ENCODE measurements at places on chromosomes 11 and 22. TPM values are rescaled to one million over a fixed set of nuclear protein-coding genes. Genes with fewer than 3 reads are reported as not detected.

The DLG2 gene
- polyA plus RNA-seq = 0.26 TPM

GRCh38 chr11:33701302-33702230 is 940 bp upstream of the C11orf91 start:
- no peak for DNase-seq

The TMEM135 gene
- polyA plus RNA-seq = 9.8 TPM

DNA sequence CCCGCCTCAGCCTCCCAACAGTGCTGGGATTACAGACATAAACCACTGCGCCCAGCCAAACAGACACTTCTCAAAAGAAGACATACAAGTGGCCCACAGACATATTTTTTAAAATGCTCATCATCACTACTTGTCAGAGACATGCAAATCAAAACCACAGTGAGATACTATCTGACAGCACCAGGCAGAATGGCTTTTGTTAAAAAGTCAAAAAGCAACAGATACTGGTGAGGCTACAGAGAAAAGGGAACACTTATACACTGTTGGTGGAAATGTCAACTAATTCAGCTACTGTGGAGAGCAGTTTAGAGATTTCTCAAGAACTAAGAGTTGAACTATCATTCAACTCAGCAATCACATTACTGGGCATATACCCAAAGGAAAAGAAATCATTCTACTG is 67.0 kb downstream of the ARHGAP20 start:
- no peak for DNase-seq

The APOBEC3B gene
- polyA plus RNA-seq = 0.73 TPM

DNA sequence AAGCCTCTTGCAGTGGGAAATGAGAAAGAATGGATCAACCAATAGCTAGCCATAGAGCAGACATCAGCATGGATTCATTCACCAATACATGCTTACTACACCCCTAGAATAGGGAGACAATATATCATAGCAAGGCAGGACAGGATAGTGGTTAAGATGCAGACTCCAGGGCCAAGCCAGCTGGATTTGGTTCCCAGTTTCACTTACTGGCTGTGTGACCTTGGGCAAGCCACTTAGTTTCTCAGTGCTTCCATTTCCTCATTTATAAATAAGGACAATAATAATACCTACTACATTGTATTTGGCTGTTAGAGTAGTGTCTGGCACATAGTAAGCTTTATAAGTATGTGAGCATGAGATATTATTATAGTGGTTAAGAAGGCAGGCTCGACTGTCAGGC is 7.1 kb downstream of the DCHS1 start:
- DNase-seq = no peak

DNA sequence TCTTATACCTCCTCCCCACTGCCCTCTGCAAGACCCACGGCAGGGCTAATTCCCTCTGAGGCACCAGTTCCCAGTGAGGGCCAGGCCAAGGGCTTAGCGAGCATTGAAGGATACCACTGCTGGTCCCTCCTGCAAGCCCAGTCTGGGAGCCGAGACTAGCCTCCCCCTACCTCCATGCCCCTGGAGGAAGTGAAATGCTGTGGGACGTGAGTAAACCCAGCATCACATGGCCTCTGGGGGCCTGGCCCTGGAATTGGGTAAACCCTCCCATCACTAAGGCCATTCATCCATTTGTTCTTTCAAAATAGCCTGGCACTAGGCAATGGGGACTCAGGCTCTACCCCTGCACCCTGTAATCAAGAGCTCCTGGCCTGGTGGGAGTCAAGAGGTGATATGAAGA is 24.7 kb downstream of the ARAP1 start:
- DNase-seq = no peak

DNA sequence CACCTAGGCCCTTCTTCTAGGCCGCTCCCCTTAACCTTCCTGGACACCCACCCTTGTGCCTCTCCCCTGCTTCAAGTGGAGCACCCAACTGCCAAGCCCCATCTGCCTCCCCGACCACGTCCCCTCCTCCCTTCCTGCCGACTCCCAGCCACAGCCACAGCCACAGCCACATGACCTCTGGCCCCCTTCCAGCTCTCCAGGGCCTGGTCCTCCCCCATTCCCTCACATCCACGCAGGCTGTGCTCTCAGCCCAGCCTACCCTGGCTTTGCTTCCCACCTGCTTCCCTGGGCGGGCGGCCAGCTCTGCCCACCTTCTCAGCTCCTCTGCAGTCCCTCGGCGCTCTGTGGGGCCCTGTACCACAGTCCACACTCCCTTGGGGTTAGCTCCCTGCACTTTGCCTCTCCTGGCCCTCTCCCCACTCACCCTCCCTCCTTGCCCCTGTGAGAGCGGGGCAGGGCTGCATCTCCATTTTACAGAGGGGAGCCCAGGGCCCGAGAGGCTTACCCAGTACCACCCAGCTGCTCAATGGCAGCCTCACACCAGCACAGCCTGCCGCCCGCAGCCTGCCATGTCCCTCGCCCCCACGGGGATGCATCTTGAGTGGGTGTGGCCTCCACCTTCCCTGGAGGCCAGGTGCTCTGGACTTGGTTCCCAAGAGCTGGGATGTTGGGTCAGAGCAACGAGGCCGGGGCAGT is 20.3 kb downstream of the PARVG start:
- no peak for DNase-seq

DNA sequence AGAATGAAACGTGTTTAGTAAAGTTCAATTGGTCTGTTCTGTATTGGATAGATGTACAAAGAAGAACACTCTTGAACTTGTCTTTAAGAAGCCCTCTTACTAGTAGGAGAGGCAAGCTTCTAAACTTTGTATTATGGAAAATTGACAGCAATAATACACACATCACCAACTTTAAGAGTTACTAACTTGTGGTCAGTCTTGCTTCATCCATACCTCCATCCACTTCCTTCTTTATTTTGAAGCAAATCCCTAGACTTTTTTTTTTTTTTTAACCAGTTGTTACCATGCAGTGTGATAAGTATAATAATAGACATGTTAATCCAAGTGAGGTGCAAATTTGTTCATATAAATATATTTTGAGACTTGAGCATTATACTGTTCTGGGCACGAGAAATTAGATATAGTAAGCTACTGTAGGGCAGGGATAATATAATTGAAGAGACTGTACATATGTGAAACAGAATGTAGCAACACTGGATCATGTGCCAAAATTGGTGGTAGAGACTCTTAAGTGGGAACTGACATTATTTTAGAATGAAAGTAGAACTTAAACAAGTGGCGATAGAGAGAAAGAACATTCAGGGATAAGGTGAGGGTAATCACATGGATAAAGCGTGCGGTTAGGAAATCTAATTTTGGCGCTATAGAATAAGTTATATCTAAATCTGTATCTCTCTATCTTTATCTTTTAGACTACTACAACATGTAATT is 6.5 kb downstream of the FAR1 start:
- no peak for DNase-seq

DNA sequence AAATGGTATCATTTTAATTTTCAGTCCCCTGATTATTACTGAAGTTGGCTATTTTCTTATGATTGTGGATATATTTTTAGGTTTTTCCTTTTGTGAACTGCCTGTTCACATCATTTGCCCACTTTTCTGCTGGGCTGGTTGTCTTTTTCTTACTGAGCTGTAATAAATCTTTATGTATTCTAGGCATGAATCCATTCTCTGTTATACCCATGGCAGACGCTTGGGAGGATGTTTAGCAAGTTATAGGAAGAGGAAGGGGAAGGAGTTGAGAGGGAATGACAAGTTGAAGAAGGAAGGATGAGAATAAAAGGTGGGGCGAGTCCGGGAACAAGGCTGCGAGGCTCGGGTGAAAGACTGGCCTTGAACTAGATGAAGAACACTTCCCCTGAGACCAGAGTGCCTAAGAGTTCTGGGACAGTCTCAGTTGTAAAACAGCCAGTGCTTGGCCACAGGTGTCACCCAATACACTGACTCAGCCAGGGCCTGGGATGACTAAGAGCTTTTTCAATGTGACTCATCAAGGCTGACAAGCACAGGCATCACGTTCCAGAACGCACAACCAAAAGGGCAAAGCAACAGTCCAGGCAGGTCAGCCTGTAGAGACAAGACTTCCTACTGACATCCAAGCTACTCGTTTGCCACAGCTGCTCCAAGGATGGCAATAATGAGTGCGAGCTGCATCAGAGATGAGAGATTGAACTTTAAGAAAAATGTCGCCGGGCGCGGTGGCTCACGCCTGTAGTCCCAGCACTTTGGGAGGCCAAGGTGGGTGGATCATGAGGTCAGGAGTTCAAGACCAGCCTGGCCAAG is 35.2 kb downstream of the LRFN4 start:
- DNase-seq = no peak

DNA sequence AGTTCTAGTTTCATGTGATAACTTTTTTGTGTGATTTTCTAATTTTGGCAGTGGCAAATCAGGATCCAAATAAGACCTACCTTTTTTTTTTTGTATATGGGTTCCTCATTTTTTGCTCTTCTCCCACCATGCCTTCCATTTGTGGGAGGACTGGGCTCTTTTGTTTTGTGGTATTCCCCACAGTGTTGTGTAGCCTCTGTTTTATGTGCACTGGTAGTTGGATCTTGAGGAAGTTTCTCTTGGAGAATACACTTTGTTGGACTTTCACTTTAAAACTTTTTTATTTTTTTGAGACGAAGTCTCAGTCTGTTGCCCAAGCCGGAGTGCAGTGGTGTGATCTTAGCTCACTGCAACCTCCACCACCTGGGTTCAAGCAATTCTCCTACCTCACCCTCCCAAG is 39.7 kb downstream of the PPP6R3 start:
- DNase-seq = no peak

GRCh38 chr22:19868333-19868732 is 13.7 kb upstream of the GNB1L start:
- no peak for DNase-seq

GRCh38 chr11:36317992-36318391 is 21.9 kb downstream of the PRR5L start:
- DNase-seq = no peak

The ACCSL gene
- polyA plus RNA-seq = not detected

The FREY1 gene
- not detected for polyA plus RNA-seq

All from CD4-positive, CD25-positive, alpha-beta regulatory T cell (primary cell).